ENCODE measurements at places on chromosomes 1 and 21. TPM values are rescaled to one million over a fixed set of nuclear protein-coding genes. Genes with fewer than 3 reads are reported as not detected.

C1orf167 gene
- total RNA-seq: not detected

USH2A gene
- total RNA-seq: not detected

TCHHL1 gene
- total RNA-seq: not detected

CHI3L1 gene
- 0.12 TPM for total RNA-seq

GBP2 gene
- 52.7 TPM for total RNA-seq

OR14I1 gene
- total RNA-seq: not detected

TACSTD2 gene
- 51.0 TPM for total RNA-seq

NBPF4 gene
- not detected for total RNA-seq

SLAMF9 gene
- not detected for total RNA-seq

TRPM2 gene
- 5.7 TPM for total RNA-seq

RBBP5 gene
- total RNA-seq: 14.5 TPM

AMY1B gene
- not detected for total RNA-seq

CELA2B gene
- total RNA-seq: not detected

SPRR5 gene
- not detected for total RNA-seq

NMNAT2 gene
- 0.23 TPM for total RNA-seq

RYR2 gene
- total RNA-seq: not detected

AADACL4 gene
- total RNA-seq: not detected

GLIS1 gene
- 1.6 TPM for total RNA-seq

NTMT2 gene
- not detected for total RNA-seq

CDA gene
- total RNA-seq: 0.92 TPM

BATF3 gene
- 1.2 TPM for total RNA-seq

CELA2A gene
- total RNA-seq: not detected

NPHS2 gene
- total RNA-seq: not detected

BSND gene
- not detected for total RNA-seq

OR2T35 gene
- total RNA-seq: not detected

SPATA17 gene
- 0.58 TPM for total RNA-seq

SLC44A3 gene
- 1.5 TPM for total RNA-seq

S100PBP gene
- 40.8 TPM for total RNA-seq

CRYAA gene
- not detected for total RNA-seq

MAGI3 gene
- 5.8 TPM for total RNA-seq

ASTN1 gene
- not detected for total RNA-seq

TMEM54 gene
- 64.8 TPM for total RNA-seq

HRNR gene
- total RNA-seq: not detected

CTSE gene
- total RNA-seq: not detected

KRTAP19-1 gene
- not detected for total RNA-seq

PI4KB gene
- 48.5 TPM for total RNA-seq

F13B gene
- total RNA-seq: not detected

CHIA gene
- total RNA-seq: not detected

GSTM1 gene
- total RNA-seq: 9.3 TPM

TIE1 gene
- total RNA-seq: 640 TPM

PEX10 gene
- 31.9 TPM for total RNA-seq

OR2G6 gene
- total RNA-seq: not detected

DIO1 gene
- total RNA-seq: not detected

CA6 gene
- total RNA-seq: not detected

MSH4 gene
- total RNA-seq: not detected

XPR1 gene
- 24.2 TPM for total RNA-seq

KIF14 gene
- 3.6 TPM for total RNA-seq

OPN3 gene
- total RNA-seq: 23.3 TPM

CTSS gene
- 137 TPM for total RNA-seq

MNDA gene
- total RNA-seq: not detected

MEGF6 gene
- total RNA-seq: 57.6 TPM

CLCA1 gene
- not detected for total RNA-seq

Measured in glomerular endothelial cell (primary cell).